ENCODE measurements at places on chromosomes 13 and 19.

DNA sequence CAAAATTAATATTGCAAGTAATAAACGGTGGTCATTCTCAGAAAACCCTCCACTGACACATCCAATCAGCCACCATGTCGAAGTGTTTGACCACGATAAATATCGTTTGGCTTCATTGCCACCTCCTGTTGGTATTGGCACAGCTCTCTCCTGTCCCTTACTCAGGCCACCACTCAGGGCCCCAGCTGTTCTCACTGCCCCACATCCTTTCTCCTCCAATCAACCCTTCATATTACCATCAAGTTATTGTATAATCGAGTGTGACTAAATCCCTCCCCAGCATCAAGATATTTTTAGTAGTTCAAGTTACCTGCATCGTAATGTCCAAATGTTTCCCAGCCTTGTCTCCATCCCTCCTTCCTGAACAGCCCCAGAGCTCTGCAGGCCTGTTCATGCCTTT is 50.4 kb downstream of the SACS start:
- DNase-seq, result no peak

GRCh38 chr19:39817888-39818561 is 15.9 kb downstream of the DYRK1B start:
- no peak for DNase-seq

DNA sequence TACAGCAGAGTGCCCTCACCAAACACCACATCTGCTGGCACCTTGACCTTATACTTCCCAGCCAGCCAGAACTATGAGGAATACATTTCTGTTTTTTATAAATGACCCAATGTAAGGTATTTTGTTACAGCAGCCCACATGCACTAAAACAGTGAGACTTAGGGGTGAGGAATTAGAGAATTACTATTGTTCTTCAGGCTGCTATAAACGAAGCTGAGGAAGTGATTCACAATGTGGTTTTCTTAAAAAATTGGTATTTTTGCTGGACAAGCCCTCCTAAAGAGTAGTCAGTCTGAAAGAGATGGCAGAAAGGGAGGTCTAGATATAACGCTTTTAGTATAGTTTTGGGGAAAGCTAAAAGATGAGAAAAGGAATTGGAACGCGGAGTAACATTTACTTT is 101.0 kb downstream of the SLITRK6 start:
- DNase-seq, result no peak

GRCh38 chr19:53657778-53658177 is 26.0 kb downstream of the DPRX start:
- DNase-seq, result no peak

GRCh38 chr13:60756306-60756705 is 359.3 kb downstream of the TDRD3 start:
- DNase-seq, result no peak

GRCh38 chr13:42028113-42028799 is 20.2 kb upstream of the DGKH start:
- no peak for DNase-seq

- peak; percentile 33 for DNase-seq
These were observed 15.9 kb upstream of the KCTD15 start for GRCh38 chr19:33780746-33781145.

DNA sequence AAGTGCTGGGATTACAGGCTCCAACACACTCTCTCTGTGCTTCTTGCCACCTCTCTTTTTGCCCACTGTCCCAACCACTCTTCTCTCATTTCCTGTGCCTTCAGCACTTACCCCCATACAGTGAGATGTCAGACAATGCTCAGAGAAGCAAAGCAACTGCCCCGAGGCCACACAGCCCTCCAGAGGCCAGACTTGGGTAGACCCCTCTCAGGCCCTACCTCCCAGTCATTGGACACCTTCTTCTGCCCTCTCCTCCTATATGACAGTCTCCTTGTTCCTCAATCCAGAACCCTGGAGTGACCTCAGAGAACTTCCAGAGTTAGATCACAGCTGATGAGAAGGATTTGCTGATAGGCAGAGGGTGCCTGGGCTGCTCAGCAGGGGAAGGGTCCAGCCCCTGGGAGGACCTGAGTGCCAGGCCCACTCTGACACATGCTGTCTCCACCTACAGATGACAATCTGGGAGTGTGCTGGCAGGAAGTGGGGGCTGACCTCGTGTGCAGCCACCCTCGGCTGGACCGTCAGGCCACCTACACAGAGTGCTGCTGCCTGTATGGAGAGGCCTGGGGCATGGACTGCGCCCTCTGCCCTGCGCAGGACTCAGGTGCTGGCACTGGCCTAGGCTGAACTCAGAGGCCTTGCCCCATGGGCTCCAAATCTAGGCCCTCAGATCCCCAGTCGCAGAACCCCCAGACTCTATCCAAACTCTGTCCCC is 24.4 kb downstream of the LTBP4 start:
- no peak for DNase-seq

DNA sequence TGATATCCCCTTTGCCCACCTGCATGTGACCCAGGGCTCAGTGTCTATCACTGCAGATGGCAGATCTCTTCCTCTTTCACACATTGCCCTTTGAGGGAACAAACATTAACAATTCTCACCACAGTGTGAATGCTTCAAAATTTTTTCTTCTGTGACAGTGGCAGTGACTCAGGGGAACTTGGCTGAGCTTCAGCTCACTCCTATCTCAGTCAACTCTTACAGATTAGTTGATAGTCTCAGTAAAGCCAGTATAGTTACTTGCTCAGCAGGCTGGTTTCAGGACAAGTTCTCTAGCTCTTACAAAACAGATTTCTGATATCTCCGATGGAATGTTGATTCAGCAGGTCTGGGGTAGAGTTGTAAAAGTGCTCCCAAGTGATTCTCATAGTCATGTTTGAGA is 166.9 kb downstream of the DLEU7 start:
- DNase-seq, result no peak

DNA sequence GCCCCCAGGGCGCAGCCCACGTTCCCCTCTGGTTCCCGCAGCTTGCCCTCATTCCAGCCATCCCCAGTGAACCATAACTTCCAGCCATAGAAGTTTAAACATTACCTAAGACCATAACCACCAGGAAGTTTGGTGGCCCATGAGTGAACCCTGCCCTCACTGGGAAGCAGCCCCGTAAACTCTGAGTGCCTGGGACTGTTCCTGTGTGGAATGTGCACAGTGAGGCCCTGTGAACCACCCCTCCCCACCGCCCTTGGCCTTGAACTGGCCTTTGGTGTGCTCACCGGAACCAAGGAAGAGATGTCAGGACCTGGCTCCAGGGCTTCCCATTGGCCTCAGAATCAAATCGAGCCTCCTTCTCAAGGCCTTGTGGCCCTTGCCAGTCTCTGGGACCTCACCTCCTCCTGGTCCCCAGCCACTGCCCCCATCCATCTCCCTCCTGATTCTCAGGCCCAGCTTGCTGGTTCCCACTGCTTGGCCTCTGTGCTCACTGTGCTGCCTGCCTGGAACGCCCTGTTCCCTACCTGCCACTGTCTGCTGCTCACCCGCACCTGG is 46.5 kb downstream of the DNM2 start:
- DNase-seq, result no peak

GRCh38 chr13:35378939-35379338 is 97.5 kb downstream of the MAB21L1 start:
- DNase-seq, result no peak

DNA sequence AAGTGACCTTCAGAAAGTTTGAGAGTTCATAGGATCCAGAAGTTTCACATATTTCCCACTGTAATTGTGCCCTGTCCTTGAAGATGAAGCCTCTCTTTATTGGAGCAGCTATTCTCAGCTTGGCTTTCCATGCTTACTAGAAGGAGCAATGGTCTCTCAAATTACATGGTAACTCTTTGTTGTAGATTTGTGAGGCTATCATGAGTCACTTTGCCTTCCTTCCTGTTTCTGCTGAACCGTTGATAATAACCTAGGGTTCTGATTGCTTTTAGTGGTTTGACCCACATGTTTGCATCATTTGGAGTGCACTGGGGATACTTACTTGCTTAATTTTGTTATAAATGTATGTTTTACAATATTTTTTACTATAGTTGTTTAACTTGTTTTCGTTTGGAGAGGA is 772.9 kb upstream of the SLITRK6 start:
- no peak for DNase-seq

- no peak for DNase-seq
These were observed 2.1 kb downstream of the PLEKHF1 start for GRCh38 chr19:29667387-29667783.

- DNase-seq, result peak; percentile 27
These were observed 649.3 kb upstream of the ARGLU1 start for GRCh38 chr13:107217251-107217650.

GRCh38 chr19:32748497-32748896 is 28.9 kb downstream of the TDRD12 start:
- no peak for DNase-seq

- DNase-seq, result no peak
These were observed 19.4 kb upstream of the MKNK2 start for GRCh38 chr19:2070436-2070827.

GRCh38 chr19:2625434-2625833 is 77.1 kb downstream of the GNG7 start:
- no peak for DNase-seq

- no peak for DNase-seq
These were observed 49.9 kb downstream of the EDNRB start for GRCh38 chr13:77868717-77869116.

GRCh38 chr13:102440259-102440936 is 38.5 kb upstream of the FGF14 start:
- peak; percentile 8 for DNase-seq

DNA sequence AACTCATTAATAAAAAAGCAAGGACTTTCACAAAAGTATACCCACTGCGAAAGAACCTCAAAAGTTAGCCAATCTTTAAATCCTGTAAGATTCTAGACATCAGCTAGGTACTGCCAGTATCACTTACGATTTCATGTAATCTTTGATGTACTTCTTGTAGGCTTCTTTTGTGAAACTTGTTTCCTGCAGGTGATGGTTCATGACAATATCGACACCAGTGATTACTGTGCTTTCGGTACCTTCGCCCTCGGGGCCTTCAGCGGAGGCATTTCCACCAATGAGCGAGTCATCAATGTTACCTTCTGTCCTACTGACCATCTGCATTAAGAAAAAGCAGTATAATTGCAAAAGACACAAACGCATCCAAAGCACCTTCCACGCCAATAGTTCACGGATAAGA is 1.1 kb downstream of the TPT1 start:
- no peak for DNase-seq

Data from eye (tissue), 1 donor.